ENCODE measurements at places on chromosomes 7 and 10.

DNA sequence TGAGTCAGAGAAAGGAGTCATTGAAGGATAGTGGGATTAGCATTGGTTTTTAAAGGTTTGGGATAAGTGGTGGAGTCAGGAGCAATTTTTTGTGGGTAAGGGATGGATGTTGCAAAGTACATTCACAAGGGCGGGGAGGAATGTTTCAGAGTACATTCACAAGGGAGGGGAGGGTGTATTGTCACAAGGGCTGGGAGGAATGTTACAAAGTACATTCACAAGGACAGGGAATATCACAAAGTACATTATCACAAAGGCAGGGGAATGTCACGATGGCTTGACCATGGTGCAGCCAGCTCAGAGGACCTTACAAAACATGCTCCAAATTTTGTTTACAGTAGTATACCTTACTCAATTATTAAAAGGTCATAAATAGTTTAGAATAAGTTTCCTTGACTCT, 30.3 kb downstream of the C1GALT1 start:
- DNase-seq, result no peak

DNA sequence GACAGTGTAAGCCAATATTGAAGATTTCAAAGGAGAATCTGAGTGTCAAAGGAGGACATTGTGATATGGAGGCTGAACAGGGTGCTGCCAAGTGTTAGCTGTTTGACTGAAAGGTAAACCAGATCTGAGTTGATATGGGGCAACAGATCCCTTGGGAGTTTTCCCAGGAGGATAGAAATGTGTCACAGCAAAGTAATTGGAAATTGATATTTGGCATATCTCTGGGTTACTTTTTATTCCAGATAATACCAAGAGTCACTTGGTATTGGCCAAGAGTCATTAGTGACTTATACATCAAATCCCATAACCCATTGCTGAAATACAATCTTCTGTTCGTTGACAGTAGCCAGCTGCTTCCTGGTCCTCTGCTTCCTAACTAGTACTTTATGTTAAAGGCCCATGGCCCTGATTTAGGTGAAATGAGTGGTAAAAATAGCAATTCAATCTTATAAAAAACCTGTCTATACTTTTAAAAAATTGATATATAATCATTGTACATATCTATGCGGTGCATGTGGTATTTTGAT, 922.9 kb downstream of the LRMDA start:
- no peak for DNase-seq

GRCh38 chr10:79445977-79446757, 743 bp upstream of the ZCCHC24 start:
- DNase-seq, result peak; percentile 41

GRCh38 chr10:89478085-89478738, 57.2 kb downstream of the SLC16A12 start:
- no peak for DNase-seq

- peak; percentile 14 for DNase-seq
Observed at GRCh38 chr10:18104223-18104872, 35.9 kb upstream of the CACNB2 start.

- no peak for DNase-seq
Observed at GRCh38 chr7:150974468-150975391, 3.4 kb downstream of the KCNH2 start.

GRCh38 chr7:151695951-151696541, 176.4 kb upstream of the RHEB start:
- no peak for DNase-seq

- DNase-seq, result no peak
Observed at GRCh38 chr7:76506081-76506440, 4.3 kb upstream of the UPK3B start.

DNA sequence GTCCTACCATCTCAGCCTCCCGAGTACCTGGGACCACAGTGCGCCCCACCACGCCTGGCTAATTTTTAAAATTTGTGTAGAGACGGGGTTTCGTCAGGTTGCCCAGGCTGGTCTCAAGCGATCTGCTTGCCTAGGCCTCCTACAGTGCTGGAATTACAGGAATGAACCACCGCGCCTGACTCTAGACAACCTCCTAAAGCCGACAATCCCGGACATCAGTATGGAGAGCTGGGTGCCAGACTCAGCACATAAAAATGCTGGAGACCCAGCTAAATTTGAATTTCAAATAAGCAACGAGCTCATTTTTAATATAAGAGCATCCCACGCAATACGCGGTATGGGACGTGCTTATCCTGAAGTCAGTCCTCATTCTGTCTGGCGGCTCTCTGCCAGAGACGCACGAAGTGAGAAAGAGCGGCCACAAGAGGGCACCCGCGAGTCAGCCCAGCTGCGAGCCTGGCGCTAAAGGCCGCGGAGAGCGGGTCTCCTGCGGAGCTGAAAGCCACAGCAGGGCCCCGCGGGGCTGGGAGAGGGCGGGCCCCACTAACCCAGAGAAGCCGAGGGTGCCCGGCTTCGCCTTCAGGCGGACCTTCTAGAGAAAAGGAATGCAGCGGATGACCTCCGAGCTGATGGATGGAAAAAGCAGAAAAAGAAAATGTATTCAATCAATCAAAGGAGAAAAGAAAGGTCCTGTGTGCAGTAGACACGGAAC, 7.0 kb downstream of the CALY start:
- peak; percentile 96 for DNase-seq

GRCh38 chr10:110081911-110082310, 74.1 kb downstream of the ADD3 start:
- DNase-seq, result no peak

DNA sequence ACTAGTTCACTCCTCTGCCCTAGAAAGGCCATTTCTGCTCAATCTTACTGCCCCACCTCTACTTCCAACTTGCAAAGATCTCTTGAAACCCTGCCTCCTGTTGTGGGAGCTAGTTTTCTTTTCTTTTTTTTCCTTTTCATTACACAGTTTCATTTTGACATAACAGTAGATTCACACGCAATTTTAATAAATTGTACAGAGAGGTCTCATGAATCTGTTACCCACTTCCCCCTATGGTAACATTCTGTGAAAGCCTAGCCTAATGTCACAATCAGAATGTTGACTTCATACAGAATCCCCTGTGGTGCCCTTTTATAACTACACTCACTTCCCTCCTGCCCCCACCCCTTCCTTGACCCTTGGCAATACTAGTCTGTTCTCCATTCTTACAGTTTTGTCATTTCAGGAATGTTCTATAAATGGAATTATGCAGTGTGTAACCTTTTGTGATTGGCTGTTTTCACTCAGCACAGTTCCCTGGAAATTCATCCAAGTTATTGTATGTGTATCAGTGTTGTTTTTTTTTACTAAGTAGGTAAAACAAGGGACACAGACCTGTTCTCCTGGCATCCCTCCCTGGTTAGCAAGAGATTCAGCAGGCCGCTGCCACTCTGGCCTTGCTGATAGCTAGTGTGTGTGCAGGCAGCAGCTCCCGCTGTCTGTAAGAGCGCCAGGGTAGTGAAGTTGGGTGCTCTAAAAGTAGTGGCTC, 21.5 kb downstream of the CHST3 start:
- no peak for DNase-seq

GRCh38 chr10:116557305-116557880, 11.7 kb downstream of the PNLIP start:
- DNase-seq, result no peak

GRCh38 chr10:112960151-112960681, 10.2 kb downstream of the TCF7L2 start:
- DNase-seq, result no peak

DNA sequence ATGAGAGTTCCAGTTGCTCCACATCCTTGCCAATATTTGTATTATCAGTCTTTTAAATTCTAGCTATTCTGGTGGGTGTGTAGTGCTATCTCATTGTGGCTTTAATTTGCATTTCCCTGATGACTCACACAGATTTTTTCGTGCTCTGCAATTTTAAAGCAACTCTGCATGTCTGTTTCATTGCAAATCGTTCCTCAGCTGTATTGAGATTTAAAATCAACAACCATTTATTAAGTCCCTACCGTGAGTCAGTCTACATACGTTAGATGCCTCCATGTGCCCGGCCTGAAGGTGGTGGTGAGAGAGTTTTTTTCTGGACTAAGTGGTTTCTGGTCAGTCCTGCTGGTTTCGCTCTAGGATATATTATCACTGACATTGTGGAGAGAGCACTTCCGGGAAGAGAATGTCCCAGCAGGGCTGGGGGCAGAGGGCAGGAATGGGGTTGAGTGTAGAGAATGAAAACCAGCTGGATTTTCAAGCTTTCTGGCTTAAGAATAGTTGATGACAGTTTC, 8.4 kb upstream of the HYCC1 start:
- DNase-seq, result no peak

DNA sequence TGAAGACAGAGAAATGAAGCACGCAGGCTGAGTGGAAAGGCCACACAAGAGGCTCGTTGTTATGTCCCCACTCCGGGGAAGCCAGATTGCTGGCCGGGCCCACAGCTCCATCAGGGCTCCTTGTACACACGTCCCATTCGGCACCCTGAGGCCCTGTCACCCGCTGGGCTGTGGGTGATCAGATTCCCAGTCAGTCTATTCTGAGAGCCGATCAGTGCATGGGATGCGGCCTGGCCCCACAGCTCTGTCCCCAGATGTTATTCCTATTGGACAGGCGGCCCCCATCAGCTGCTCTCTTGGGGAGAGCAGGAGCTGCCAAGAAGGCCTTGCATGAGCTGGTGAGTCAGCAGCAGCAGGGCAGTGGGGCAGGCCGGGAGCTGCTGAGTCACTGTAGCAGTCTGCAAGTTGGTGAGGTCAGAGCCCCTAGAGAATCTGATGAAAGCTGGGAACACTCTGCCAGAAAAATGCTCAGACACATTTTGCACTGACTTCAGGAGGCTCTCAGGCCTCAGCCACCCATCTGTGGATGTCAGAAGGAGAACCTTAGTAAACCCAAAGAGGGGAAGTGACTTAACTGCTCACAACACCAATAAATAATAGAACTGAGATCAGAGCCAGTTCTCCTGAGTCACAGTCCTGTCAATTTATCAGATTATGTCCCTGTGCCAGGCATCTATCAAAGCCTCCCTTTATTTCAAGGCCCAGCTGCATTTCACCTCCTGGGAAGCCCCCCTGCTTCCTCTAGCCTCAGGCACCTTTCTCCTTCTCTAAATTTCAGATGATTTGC, 9.4 kb upstream of the PSAP start:
- peak; percentile 68 for DNase-seq

DNA sequence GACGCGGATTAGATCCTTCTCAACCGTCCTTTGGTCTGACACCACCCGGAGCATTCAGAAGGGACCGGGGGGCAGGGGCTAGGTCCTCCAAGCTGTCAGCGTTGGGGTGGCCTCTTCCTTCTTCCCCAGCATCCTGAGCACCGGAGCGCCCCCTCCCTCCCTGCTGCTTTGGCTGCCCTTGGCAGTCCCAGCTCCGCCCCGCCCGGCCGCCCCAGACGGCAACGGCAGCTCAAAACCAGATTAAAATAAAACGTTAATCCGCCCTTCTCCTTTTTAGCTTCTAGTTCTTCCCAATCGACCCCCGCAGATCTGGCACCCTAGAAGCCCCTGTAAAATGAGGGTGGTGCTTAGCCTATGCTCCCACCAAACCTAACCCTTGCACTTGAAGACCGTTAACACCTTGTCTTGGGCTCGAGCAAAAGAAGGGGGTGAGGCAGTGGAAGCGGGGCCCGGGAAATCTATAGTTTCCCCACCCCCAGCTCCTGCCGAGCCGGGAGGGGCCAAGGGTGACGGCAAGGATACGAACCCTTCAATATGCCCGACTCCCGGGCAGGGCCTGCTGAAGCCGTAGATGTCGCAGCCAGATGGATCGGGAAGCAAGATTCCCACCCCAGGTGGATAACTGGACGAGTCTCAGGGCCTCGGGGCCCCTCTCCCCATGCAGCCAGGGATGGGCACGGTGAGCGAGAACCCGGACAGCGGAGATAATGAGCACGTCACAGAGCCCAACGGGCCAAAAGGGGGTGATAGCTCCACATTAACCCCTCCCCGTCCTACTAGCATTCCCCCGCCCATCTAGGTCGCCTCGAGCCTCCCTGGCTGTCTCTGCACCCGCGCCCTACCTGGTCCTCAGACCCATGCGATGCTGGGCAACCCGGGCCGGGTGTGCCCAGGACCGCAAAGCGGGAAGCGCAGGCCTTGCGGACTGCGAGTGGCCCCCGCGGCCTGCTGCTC, 169.7 kb downstream of the NRF1 start:
- DNase-seq, result peak; percentile 66

DNA sequence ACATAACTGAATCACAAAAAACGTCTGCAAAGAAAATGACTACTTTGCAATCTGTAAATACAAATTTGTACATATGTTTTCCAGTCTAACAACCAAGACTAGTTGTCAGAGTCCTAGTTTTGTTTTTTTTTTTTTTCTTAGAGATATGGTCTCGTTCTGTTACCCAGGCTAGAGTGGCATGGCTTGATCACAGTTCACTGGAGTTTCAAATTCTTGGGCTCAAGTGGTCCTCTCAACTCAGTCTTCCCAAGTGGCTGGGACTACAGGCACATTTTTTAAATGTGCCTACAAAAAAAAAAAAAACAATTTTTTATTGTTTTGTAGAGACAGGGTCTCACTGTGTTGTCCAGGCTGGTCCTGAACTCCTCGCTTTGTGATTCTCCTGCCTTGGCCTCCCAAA, 70.8 kb downstream of the ORC5 start:
- DNase-seq, result no peak

DNA sequence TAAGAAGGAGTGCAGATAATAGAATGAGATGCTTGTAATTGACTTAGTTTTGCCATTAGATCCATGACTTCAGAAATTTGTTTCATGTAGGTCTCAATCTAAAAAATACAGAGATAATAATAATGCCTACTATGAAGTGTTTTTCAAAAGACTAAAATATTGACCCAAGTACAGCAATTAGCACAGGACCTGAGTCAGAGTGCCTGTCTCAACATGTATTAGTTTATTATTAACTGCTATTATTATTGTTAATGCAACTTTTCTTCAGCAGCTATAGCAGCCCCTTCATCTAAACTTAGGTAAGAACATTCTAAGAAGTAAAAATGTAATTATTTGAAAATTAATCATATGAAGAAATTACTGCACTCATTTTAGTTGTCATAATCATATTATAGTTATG, 82.9 kb upstream of the HGF start:
- no peak for DNase-seq

DNA sequence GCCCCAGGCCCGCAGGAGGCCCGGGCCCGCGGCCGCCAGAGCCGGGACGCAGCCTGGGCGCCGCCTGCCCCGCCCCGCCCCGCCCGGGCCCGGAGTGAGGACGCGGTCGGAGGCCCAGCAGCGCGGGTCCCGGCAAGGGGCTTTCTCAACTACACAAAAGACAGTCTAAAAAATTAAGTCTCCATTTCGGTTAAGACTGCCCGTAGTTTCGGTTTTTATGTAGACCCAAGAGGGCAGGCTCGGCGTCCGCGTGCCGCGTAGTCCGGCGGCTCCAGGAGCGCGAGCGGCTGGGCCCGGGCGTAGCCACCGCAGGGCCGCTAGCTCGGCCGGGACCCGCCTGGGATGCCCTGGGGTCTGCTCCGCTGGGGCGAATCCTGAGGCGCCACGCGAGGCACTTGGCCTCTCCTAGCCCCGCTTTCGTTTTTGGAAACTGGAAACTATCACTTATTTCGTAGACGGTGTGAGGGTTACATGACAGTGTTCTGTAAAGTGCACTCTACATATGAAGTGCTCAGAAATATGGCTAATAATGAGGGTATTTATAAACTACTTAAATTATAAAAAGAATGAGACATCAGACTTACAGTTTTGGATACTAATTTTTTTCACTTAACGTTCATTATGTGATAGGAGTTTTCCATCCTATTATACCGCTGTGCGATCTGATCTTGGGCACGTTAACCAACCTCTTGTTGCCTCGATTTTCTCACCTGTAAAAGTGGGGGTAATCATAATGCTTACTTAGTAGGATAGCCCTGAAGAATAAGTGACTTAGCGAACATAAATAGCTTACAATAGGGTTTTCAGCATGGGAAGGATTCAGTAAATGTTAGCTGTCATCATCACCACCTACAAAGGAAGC, 573 bp downstream of the BLVRA start:
- DNase-seq, result peak; percentile 31

GRCh38 chr7:107446531-107446930, 23.3 kb upstream of the GPR22 start:
- DNase-seq, result no peak

- DNase-seq, result peak; percentile 44
Observed at GRCh38 chr10:130138479-130138866, 2.3 kb downstream of the GLRX3 start.
